ENCODE measurements at places on chromosomes 5 and 9.

GRCh38 chr9:121711281-121711680 is 59.8 kb downstream of the DAB2IP start:
- DNase-seq: no peak

- DNase-seq: no peak
These were observed 30.2 kb downstream of the CDHR2 start for GRCh38 chr5:176579323-176579722.

GRCh38 chr5:35464757-35465156 is 152.9 kb upstream of the SPEF2 start:
- DNase-seq: no peak

GRCh38 chr5:14267991-14268708 is 125.0 kb downstream of the TRIO start:
- no peak for DNase-seq

DNA sequence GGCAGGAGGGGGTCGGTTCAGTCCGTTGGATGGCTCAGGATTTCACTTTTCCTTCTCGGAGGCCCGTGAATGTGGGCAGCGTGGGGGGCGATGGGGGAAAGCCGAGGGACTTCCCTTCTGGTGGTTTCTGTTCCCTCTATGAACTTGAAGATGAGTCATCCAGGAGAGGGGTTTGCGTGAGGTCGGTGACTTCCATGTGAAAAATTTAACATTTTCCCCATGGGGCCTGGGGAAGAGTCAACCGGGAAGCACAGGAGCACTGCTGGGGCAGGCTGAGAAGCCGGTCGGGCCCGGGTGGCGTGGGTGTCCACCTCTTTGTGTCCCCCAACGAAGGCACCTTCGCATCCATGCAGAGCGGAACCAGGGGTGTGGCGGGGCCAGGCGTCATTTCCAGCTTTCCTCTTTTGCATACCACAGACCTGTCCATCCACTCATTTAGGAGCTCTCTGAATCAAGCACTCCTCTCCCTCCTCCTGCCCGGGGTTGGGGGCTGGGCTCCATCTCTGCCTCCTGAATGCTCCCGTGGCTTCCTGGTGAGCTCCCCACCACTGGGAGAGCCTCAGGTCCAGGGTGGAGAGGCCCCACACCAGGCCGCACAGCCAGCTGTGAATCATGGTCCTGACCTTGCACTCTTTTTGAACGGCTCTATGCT is 68.4 kb downstream of the ANKRD33B start:
- DNase-seq: no peak

DNA sequence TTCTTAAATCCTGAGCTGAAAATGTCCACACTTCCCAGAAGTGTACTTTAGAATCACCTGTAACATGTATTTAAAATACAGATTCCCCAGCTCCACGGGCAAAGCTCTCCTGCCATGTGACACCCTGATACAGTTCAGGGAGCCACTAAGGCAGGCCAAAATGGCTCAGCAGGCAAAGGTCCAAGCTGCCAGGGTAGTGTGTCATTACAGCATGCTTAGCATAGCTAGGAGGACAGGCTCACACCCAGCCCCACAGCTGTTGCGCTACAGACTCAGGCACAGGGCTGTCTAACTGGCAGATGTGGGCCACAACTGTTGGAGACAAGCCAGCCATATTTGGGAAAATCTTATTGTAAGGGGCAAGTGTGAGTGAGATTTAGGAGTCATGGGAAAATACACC is 73.0 kb downstream of the C9orf85 start:
- no peak for DNase-seq

GRCh38 chr5:172686539-172687390 is 45.7 kb downstream of the NEURL1B start:
- no peak for DNase-seq

- no peak for DNase-seq
These were observed 1.0 kb upstream of the F2R start for GRCh38 chr5:76714751-76715485.

DNA sequence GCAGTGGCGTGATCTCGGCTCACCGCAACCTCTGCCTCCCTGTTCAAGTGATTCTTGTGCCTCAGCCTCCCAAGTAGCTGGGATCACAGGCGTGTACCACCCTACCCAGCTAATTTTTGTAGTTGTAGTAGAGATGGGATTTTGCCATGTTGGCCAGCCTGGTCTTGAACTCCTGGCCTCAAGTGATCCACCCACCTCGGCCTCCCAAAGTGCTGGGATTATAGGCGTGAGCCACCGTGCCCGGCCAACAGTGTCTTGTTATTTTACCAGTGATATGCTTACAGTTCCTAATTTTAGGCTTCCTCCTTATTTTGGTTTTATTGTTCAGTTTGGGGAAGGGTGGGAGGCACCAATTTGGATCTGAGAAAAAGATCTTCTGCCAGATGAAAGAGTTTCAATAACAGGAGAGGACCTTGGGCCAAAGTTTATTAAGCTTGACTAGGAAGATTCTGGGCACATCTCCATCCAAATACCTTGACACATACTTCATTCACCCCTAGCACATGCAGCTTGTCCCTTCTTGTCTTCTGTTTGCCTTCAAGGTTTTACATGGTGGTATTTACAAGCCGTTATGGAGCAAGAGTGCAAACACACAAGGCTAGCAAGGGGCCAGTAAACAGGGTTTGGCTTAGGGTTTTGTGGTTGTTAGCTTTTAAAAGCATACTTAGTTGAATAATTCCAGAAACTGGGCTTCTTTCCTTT is 168.1 kb upstream of the DMRT1 start:
- DNase-seq: no peak

- DNase-seq: no peak
These were observed 41.0 kb downstream of the CCNJL start for GRCh38 chr5:160271396-160271795.

DNA sequence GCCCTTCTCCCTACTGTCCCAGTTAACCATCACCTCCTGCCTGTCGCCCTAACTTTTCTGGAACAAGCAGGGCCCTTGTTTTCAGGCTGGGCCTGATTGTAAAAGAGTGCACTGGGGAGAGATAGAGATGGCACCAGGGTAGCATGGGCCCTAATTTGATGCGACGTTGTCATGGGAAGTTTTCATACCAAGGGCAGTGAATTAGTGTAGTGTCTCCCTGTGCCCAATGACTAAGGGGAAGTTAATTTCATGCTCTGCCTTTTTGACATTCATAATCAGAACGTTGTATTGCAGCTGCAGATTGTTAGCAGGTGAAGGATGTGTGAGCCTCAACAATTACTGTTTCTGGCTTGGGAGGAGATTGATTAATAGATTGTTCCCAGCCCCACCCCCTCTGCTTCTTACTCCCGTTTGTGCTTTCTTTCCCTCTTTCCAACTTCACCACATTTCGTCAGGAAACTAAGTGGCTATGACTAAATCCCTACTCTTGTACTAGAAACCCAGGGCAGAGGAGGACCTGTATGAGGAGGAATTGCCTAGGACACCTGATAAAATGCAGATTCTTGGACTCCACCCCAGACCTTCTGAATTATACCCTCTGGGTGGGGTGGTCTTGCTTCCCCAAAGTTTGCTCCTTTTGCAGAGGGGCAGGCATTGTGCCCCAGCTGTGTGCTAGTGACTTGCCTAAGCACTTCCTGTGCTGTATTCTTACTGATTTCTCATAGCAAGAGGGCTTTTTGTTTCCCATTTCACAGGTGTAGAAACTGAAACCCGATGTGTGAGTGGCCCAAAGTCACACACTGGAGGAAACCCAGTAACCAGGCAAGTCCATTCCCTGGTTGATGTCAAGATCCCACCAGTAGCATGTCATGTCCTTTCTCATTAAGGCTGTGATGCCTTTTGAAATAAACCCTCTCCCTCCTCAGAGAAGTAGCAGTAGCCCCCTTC is 56.3 kb downstream of the DAB2IP start:
- DNase-seq: no peak

GRCh38 chr5:148923023-148923422 is 96.6 kb downstream of the ADRB2 start:
- DNase-seq: no peak

- no peak for DNase-seq
These were observed 109.9 kb downstream of the YIPF5 start for GRCh38 chr5:144060598-144060997.

- no peak for DNase-seq
These were observed 45.1 kb upstream of the SUB1 start for GRCh38 chr5:32539981-32540845.

DNA sequence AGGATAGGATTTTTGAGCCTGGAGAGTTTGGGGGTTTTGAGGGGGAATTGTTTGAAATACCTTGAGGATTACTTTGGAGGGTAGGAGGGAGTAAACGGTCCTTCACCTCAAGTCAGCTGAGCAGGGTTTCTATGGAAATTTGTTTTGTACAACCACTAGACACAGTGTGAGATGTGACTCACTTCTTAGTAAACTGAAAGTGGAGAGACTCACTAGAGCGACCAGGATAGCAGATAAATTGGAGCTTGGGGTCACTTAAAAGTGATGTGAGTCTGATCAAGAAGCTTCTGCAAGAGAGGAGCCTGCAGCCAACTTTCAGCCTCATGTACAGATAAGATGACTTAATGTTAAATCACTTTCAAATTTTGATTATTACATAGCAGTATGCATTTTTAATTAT is 1945.9 kb upstream of the NUDT12 start:
- no peak for DNase-seq

- no peak for DNase-seq
These were observed 5.3 kb downstream of the OTP start for GRCh38 chr5:77633207-77633675.

- no peak for DNase-seq
These were observed 8.4 kb downstream of the CCNH start for GRCh38 chr5:87404359-87404758.

DNA sequence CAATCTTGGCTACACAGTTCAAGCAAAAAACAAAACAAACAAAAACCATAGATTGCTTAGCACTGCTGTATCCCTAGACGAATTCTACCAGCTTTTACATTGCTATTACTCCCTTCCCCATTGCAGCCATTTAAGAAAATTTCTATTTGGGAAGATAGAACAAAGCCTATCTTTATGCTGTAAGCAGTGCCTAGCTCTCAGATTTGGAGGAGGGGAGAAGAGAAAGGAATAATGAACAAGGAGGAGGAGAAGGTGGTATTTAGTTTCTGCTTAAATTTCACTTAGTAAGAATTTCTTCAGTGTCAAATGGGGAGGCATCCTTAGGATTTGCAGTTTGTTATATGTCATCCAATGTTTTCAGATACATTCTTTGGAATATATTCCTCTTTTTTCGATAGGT is 16.2 kb upstream of the TLE1 start:
- DNase-seq: no peak

DNA sequence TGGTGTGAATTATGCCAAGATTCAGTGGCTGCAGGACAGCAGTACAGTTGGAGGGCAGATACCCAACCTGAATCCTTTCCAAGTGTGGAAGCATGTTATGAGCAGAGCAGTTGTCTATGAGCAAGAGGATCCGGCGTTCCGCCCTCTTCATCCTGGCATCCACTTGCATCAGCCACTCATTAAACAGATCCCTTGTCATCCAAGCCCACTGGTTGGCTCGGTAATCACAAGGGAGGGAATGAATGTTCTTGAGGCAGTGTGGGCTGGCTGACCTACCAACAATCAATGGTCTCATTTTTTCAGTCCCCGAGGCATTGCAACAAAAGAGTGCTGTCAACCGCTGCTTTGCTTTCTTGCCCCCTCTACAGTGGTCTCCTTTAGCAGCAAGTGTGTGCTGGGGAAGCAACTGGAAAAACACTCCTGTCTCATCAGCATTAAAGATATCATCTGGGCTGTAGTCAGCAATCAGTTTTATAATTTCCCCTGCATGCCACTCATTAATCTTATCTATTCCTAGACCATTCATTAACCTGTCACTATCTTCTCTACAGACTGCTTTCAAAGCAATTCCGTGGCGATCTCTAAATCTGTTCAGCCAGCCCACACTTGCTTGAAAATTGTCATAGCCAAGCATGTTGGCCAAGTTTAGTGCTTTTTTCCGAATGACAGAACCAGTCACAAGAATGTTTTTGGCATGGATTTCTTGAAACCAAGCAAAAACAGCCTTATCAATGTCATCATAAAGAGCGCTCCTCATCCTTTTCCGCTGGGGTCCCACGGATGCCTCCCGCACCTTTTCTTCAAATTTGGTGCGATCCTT is 4.9 kb downstream of the TIGD6 start:
- DNase-seq: peak; percentile 38

DNA sequence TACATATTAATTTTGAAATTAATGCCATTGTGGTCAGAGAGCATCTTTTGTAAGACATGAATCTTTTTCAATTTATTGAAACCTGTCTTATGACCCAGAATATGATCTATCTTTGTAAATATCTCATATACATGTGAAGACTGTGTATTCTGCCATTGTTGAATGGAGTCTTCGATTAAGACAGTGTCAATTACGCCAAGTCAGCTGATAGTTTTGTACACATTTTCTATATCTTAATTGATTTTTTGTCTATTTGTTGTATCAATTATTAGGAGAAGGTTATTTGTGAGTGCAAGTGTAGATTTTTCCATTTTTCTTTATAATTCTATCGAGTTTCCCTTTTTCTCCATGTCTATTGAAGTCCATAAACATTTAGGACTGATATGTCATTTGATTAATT is 471.6 kb downstream of the MED10 start:
- no peak for DNase-seq

DNA sequence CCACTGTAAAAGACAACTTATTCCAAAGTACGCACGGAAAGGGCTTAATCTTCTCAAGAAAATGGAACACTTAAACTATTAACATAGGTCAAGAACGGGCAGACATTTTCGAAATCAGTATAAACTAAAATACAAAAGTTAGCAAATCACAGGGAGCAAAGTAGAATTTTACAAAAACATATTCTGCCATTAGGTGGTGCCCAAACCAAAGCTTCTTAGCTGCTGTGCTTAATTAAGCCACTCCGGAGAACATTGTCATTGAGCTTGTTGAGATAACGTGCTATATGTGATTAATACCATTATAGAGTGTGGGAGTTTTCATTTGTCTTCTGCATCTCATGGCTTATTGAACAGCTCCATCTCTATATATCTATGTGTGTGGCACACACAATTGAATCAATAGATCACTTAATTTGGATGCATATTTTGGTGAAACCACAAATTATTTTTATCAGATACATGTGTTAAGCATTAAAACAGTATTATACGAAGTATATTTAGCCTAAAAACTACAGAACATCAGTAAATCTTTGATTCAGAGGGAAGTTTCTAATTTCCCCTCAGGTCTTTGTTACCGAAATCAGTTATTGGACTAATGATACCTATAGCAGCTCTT is 23.4 kb downstream of the UBLCP1 start:
- DNase-seq: no peak

GRCh38 chr5:181219262-181220177 is 3.6 kb upstream of the TRIM41 start:
- no peak for DNase-seq

DNA sequence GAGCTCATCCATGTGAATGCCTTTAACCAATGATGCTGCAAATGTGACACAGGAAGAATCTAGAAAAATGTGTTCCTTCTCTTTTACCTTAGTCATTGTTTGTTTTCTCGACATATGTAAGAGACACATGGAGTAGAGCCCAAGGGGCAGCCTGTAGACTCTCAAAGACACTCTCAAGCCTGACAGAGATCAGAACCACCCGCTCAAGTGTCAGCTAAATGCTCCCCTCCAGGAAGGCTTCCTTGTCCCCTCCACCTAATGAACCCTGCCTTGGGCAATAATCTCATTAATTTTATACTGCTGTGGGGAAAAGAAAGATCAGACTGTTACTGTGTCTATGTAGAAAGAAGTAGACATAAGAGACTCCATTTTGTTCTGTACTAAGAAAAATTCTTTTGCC is 157.4 kb downstream of the MUSK start:
- no peak for DNase-seq

- no peak for DNase-seq
These were observed 5.5 kb upstream of the FIBCD1 start for GRCh38 chr9:130944510-130945058.

- DNase-seq: no peak
These were observed 462.7 kb upstream of the CD180 start for GRCh38 chr5:67659288-67659687.

Data from occipital lobe (tissue), 3 donors.